ENCODE measurements at places on chromosomes 1 and 21. TPM values are rescaled to one million over a fixed set of nuclear protein-coding genes. Genes with fewer than 3 reads are reported as not detected.

Gene NGF
- 2.1 TPM for total RNA-seq

Gene RHOU
- total RNA-seq: 27.7 TPM

Gene SMPDL3B
- not detected for total RNA-seq

Gene PGLYRP4
- total RNA-seq: not detected

Gene GBP7
- total RNA-seq: not detected

Gene ANGPTL7
- 2.0 TPM for total RNA-seq

Gene OR2T29
- total RNA-seq: not detected

Gene TRIM17
- not detected for total RNA-seq

Gene F13B
- total RNA-seq: not detected

Gene ATP6V1G3
- not detected for total RNA-seq

Gene CRP
- total RNA-seq: 3.8 TPM

Gene PARK7
- total RNA-seq: 103 TPM

Gene NUF2
- not detected for total RNA-seq

Gene ANKRD65
- 12.5 TPM for total RNA-seq

Gene TDRD10
- total RNA-seq: 4.6 TPM

Gene RHBDL2
- total RNA-seq: not detected

Gene OR2L3
- not detected for total RNA-seq

Gene SERPINC1
- 3.7 TPM for total RNA-seq

Gene CLSTN1
- 84.6 TPM for total RNA-seq

Gene ALDH4A1
- 16.6 TPM for total RNA-seq

Gene FAM72B
- not detected for total RNA-seq

Gene GJA5
- 49.7 TPM for total RNA-seq

Gene PROX1
- 0.32 TPM for total RNA-seq

Gene HTR6
- total RNA-seq: not detected

Gene DMRTA2
- total RNA-seq: not detected

Gene TPTE
- not detected for total RNA-seq

Gene UBE2G2
- total RNA-seq: 58.1 TPM

Gene TRNAU1AP
- total RNA-seq: 11.0 TPM

Gene LCE1D
- not detected for total RNA-seq

Gene KCNJ15
- total RNA-seq: 17.5 TPM

Gene DIRAS3
- total RNA-seq: 3.4 TPM

Gene INTS7
- 10.5 TPM for total RNA-seq

Gene SERTAD4
- 4.0 TPM for total RNA-seq

Gene LCE2B
- total RNA-seq: not detected

Gene ADCY10
- total RNA-seq: 1.9 TPM

Gene COA6
- not detected for total RNA-seq

Gene RNU1-4
- total RNA-seq: under 0.01 TPM

Gene TMPRSS3
- not detected for total RNA-seq

Gene WDR64
- not detected for total RNA-seq

Gene FLVCR1
- total RNA-seq: 5.7 TPM

Gene MIXL1
- not detected for total RNA-seq

Gene FUCA1
- total RNA-seq: 11.1 TPM

Gene SPRR1B
- total RNA-seq: not detected

Gene GJA9
- not detected for total RNA-seq

Gene ISG15
- 125 TPM for total RNA-seq

Gene FMO1
- not detected for total RNA-seq
